ENCODE measurements at places on chromosomes 6 and 20.

DNA sequence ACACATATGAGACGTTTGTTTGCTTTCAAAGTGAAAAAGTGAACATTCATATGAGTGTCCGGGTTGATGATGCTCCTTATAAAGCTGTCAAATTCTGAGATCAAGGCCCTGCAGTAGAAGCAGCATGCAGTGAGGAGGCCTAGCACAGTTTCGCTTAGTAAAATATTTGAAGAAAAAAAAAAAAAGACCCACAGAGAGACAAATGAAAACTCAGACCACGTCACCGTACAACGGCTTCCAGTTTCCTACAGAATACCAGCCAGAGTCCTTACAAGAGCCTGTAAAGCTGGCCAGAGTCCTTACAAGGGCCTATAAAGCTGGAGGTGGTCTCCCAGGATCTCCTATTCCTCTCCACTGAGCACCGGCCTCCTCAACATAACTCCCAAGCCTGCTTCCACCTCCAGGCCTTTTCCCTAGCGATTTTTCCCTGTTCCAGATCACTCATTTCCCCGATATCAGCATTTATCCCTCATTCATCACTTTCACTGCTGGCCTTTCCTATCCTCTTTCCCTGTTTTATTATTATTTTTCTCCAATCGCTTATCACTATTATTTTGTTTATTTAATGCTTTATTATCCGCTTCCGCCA lies 1.5 kb upstream of the HMGN4 start:
- no peak for DNase-seq

DNA sequence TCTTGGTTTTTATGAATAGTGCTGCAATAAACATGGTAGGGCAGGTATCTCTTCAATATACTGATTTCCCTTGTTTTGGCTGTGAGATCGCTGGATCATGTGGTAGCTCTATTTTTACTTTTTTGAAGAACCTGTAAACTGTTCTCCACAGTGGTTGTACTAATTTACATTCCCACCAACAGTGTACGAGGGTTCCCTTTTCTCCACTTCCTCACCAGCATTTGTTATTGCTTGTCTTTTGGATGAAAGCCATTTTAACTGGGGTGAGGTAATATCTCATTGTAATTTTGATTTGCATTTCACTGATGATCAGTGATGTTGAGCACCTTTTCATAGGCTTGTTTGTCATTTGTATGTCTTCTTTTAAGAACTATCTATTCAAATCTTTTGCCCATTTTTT lies 8.0 kb upstream of the ARG1 start:
- no peak for DNase-seq

DNA sequence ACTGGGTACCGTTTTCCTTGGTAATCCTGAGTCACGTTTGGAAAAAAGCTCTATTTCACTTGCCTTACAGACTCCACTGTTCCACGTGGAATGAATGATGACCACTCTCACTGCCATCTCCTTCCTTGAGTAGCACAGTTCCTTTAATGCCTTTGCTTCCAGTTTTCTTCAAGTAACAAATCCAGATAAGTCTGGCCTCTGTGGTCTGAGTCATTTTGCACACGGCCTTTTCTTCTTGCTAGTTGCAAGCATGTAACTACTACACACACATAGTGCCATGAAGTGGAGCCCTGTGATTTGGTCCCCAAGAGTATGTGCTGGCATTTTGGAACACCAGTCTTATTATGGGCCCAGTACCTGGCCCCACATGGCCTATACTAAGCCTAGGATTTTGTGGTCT lies 182.8 kb downstream of the SASH1 start:
- DNase-seq: no peak

GRCh38 chr6:53790886-53791285 lies 3.9 kb upstream of the LRRC1 start:
- DNase-seq: no peak

DNA sequence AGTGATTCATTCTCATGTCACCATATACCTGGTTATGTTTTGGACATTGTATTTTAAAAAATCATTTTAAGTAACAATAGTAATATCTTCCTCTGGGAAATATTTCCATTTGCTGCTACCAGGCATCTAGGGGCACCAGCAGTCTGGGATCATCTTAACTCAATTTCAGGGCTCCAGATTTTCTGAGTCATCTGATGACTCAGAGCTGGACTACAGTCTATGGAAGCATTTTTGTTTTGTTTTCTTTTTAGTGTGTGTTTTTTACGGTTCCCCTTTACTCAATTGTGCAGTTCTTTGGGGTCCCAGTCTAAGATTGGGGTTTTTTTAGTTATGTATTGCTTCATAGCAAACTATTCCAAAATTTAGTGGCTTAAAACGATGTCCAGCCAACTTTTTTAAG lies 5.7 kb upstream of the FKBP5 start:
- DNase-seq: no peak

DNA sequence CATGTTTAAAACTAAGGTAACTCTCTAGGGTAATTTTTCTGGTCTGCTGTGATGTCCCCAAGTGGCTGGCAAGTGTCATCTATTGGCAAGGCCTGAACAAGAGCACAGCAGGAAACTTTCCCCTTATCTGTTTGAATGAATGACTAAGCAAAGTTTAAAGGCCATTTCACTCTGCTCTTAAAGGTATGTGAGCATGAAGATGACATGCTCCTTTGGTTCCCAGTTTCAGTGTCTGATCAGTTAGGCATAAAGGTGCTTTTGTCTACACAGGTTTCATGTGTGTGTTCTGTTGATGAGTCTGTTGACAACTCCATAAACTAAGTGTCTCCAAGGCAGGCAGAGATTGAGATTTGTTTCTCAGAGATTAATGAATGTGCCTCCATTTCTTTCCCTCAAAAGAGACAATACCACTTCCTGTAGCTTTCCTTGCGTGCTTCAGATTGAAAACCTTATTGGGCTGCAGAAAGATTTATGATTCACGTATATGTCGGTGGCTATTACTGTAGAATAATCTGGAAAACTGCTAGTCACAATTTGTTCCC lies 83.9 kb downstream of the MAP3K7 start:
- no peak for DNase-seq

All from stimulated activated CD4-positive, alpha-beta T cell treated with anti-CD3 and anti-CD28 coated beads, TNF-alpha, amount 100 ng/mL, for 1 hour (primary cell).